Left cardiac atrium (tissue), 4 donors: ENCODE measurements at places on chromosomes 3 and 15. TPM values are rescaled to one million over a fixed set of nuclear protein-coding genes. Genes with fewer than 3 reads are reported as not detected.

DNA sequence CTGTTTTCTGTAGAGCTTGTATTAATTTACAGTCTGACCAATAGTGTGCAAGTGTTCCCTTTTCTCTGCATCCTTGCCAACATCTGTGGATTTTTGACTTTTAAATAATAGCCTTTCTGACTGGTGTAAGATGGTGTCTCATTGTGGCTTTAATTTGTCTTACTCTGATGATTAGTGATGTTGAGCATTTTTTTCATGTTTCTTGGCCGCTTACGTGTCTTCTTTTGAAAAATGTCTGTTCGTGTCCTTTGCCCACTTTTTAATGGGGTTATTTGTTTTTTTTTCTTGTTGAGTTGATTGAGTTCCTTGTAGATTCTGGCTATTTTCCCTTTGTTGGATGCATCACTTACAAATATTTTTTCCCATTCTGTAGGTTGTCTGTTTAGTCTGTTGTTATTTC lies 7.6 kb upstream of the ACOX2 start:
- DNase-seq: no peak

GRCh38 chr15:74053517-74053916 lies 28.8 kb downstream of the GOLGA6A start:
- DNase-seq: no peak

DNA sequence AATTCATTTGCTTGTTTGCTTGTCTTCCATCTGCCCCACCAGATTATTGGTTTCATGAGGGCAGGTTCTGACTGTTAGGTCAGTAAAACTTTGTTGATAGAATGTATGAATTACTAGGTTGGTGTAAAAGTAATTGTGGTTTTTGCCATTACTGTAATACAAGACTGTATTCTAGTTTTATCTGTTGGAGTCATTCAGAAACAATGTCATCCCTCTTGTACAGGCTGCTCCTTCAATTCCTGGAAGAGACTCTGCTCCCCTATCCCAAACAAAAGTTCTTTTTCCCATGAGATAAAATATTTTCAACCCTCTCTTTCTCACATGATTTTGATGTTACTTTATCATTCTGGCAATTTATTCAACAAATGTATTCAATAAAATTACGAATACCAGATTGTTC lies 115.0 kb downstream of the CHST2 start:
- DNase-seq: no peak

DNA sequence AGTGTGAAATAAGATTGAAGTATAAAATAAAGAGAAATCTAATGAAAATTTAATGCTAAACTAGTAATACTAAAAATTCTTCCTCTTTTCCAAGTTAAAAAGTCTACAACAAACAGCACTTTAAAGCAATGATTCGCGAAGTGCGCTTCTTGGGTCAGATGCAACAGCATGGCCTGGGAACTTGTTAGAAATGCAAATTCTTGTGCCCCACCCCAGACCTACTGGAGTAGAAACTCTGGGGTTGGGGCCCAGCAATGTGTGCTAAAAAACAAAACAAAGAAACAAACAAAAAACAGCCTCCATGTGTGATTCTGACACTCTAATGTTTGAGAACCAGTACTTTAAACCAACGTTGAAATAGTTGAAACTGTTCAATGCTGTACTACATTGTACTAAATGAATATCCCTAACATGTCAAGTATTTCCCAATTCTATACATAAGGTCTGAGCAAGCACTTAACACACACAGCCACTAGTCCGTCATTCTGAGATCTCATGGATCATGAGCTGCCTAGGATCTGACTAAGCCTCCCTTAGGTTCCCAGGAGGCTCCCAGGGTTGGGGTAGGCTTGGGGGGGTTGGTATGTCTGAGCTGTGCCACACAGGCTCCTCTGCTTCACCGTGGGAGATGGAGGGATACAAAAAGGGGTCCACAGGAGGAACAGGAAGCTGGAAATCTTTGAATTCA lies 6.1 kb downstream of the RASGRP1 start:
- no peak for DNase-seq

DNA sequence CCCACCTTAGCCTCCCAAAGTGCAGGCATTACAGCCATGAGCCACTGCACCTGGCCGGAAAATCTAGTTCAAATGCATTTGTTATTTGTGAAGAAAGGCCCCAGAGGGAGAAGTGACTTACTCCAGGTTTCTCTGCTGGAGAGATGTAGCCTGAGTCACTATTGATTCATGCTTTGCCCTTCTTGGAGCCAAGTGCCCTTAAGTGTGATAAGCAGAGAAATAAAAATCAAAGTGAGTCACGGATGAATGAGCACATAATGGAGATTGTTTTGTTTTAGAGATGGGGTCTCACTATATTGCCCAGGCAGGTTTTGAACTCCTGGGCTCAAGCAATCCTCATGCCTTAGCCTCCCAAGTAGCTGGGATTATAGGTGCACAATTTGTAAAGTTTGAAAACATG lies 33.1 kb downstream of the CDC25A start:
- no peak for DNase-seq

DNA sequence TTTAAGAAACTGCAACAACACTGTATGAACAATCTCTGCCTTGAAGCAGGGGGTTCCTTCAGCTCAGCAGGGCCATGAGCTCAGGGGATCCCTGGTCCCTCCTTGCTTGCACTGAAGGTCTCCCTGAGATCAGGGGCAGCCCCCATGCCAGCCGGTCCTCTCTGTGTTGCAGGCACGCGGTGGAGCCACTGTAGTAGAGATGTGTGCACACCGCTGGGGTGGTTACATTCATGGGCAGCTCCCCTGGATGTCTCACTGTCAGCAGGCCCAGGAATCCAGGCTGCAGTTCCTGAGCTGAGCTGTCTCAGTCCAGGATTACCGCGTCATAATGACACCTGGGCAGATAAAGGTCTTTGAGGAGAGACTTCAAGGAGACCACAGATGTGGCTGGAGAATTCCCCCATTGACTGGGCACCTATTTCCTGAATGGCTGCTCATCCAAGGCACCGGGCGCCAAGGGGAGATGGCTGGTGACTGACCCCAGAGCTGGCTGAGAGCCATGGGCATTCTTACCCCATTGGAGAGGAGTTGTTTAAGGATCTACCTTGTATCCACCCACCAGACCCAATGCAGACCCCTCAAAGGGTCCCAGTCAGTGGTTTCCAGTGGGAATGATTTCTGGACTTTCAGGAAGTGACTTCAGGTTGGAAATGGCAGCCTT lies 10.4 kb upstream of the KLF13 start:
- DNase-seq: no peak

- no peak for DNase-seq
Measured at GRCh38 chr3:127262533-127262932, 25.3 kb downstream of the PRR20G start.

- no peak for DNase-seq
Measured at GRCh38 chr3:58586776-58587192, 9.6 kb upstream of the FAM107A start.

- DNase-seq: no peak
Measured at GRCh38 chr3:167738037-167738436, 2.5 kb downstream of the SERPINI1 start.

DNA sequence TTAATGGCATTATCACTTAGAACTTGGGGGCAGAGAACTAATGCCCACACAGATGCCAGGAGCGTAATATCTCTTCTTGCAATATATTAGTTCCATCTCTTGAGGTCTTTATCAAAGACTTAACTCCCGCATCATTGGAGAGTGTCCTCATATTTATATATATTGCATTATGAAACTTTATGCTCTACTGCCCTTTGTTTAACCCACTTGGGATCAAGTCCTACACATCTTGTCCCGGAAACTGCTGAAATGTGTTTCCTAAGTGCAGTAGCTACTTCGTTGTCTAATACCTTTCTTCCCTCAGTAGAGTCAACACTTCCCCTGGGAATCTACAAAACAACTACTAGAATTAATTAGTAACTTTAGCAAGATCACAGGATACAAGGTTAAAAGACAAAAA lies 1029.2 kb downstream of the OTOL1 start:
- no peak for DNase-seq

- DNase-seq: no peak
Measured at GRCh38 chr3:73449774-73450173, 175.0 kb downstream of the PDZRN3 start.

GRCh38 chr3:141646760-141647561 lies 91.1 kb upstream of the RNF7 start:
- peak; percentile 36 for DNase-seq

DNA sequence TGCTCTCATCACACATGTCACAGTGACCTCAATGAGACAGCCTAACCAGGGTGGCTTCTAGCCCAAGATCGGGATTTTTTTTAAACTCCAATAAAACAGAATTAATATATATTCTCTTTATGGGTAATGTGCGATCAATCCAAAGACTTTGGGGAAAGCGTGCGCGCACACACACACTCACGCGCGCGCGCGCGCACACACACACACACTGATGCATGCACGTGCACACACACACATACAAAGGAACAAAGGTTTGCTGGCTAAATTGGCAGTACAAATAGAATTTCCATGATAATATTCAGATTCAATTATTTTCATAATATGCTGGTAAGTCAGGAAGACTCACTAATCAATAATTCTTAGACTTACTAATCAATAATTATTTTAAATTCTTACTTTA lies 19.3 kb downstream of the IL17RD start:
- no peak for DNase-seq

DNA sequence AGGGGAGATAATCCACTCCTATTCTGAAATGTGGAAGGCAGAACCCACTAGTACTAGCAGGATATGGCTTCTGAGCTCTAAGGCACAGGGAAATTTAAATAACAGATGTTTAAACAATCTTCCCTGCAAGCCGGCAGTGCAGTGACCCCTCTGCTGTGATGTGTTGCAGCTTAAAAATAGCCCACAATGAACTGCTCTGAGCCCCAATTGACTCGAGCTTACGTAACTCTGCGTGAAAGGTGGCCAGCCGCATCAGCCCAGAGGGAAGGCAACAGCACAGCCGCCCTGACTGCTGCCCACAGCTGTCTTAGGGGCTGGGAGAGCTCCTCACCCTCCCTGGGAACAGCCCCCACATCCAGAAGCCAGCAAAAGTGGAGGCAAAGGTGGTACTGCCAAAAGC lies 12.5 kb upstream of the CAMKV start:
- DNase-seq: no peak

- DNase-seq: no peak
Measured at GRCh38 chr15:81948751-81949150, 97.1 kb downstream of the MEX3B start.

DNA sequence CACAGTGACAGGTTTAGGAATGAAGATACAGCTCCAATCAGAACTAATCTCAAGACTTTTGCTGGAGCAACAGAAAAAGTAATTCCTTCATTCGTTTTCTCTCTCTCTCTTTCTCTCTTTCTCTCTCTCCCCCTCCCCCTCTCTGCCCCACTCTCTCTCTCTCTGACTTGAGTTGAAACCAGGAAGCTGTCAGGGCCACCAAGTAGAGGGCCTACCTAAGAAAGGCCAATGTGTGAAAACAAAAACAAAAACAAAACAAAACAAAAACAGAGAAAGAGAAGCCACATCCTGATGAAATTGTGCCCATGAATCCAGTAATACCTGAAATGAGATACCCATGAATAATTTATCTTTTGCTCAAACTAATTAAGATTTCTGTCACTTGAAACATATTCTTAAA lies 72.9 kb downstream of the ATP8B4 start:
- no peak for DNase-seq

- no peak for DNase-seq
Measured at GRCh38 chr3:119227070-119227850, 13.4 kb downstream of the B4GALT4 start.

DNA sequence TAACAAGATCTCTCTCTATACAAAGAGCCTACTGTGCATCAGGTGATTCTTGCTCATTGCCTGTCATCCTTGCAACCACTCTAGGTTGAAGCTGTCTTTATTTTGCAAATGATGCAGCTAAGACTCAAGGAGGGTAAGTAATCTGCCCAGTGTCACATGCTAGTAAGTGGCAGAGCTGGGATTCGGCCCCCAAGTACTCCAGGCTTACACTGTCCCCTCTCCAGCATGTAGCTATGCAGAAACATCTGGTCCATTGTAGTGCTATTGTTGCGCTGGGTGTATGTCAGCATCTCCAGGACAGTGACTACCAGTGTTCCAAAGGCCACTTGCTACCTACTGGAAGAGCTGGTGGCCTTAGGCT lies 248.9 kb downstream of the SLCO3A1 start:
- DNase-seq: no peak

DNA sequence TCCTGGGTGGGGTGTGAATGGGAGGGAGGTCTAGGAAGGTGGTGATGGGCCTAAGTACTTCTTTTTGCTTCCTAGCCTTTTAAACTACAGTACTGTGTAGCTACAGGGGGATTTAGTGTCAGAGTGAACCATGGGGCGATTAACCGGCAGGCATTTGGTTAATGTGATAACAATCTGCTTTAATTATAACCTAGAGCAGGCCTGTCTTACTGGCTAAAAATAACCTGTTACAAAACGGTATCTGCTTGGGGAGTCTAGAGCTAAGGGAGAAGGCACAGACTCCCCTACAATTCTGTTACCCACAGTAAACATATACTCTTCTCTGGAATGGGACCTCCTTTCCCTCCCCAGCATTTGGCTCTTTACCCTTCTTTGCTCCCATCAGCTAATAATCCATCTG lies 85.4 kb downstream of the RBPMS2 start:
- DNase-seq: no peak

GRCh38 chr3:71384388-71384787 lies 199.1 kb downstream of the FOXP1 start:
- no peak for DNase-seq

GRCh38 chr3:98967758-98968157 lies 66.3 kb upstream of the DCBLD2 start:
- no peak for DNase-seq

DNA sequence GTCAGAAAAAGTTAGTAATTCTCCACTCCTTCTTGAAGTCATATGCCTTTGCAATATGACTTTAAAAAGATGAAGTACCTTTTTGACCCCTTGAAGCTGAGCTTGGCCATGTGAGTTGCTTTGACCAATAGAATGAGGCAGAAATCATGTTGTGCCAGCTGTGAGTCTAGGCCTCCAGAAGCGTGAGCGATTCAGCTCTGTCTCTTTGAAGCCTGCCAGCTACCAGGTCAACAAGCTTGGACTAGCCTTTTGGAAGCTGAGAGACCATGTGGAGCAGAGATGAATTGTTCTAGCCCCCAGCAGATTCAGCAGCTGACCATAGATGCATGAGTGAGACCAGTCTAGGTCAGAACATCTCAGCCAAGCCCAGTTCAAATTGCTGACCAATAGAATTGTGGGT lies 69.8 kb upstream of the EOMES start:
- DNase-seq: no peak

Gene CCR2
- 1.9 TPM for total RNA-seq

Gene KLHL25
- 7.3 TPM for total RNA-seq

Gene NRG4
- total RNA-seq: 0.29 TPM

Gene NDN
- total RNA-seq: 34.8 TPM

Gene PDCD10
- total RNA-seq: 27.5 TPM

Gene ZPLD1
- 0.34 TPM for total RNA-seq

Gene CD200R1
- 1.1 TPM for total RNA-seq

Gene CAMK2N2
- 0.18 TPM for total RNA-seq

Gene PCSK6
- 14.5 TPM for total RNA-seq

Gene DAZL
- not detected for total RNA-seq

Gene FSTL1
- total RNA-seq: 503 TPM
